Fibroblast of upper back skin (primary cell): ENCODE measurements at places on chromosomes 4 and X.

GRCh38 chr4:177225605-177226004 is 84.1 kb upstream of the NEIL3 start:
- no peak for DNase-seq

DNA sequence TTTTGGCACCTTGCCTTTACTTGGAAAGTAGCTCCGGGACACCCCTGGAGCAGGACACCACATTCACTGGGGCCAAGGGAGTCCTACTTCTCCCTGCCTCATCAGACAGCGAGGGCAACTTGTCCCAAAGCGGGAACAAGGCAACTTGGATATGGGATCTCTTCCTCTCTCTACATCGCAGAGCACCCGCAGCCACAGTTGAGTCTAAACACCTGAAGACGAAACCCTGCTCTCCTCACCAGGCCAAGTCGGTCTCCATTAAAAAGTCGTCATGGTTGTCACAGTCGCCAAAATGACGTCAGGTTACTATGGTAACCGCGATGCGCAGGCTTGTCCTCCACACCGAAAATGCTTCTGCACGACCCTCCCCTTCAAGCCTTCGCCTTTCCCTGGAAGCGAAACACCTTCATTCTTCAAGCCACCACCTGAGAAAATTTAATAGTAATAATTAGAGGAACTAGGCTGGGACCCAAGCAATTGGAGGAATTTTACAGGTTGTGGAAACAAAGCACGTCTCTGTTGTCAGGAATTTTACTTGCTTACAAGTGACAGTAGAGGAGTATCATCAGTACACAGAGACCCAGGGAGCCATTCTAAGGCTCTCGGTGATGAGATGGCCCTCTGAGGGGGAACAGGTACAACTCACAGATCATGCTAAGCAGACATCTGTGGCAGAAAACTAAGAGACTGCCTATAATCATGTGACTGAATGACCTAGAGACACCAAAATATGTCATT is 30.5 kb upstream of the TCEAL4 start:
- DNase-seq: peak; percentile 66

DNA sequence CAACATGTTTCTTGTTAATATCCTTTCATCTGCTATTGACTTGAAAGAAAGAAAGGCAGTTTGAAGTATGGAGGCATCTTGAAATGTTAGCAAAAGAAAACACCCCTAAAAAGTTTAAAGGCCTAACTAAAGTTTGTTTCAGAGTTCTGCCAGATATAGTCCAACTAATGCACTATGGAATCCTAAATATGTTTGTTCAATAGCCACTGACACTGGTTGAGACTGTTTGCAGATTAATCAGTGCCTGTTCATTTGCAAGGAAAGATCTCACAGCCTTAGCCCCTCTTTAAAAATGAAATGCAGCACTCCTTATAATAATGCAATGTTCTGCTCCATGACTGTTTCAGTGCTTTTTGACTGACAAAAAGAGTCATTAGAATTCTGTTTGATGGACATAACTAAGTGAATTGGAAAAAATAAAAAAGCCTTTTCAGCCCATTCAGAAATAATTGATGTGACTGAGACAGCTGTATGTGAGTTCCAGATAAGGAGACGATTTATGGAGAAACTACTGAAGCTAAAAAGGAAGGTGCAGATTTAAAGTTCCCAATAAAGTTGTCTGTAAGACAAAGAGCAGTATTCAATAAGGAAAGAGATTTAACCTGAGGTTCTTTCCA is 192.0 kb downstream of the PCDH7 start:
- DNase-seq: peak; percentile 41

- DNase-seq: no peak
These were observed 76.8 kb downstream of the RTL5 start for GRCh38 chrX:72054779-72055489.

DNA sequence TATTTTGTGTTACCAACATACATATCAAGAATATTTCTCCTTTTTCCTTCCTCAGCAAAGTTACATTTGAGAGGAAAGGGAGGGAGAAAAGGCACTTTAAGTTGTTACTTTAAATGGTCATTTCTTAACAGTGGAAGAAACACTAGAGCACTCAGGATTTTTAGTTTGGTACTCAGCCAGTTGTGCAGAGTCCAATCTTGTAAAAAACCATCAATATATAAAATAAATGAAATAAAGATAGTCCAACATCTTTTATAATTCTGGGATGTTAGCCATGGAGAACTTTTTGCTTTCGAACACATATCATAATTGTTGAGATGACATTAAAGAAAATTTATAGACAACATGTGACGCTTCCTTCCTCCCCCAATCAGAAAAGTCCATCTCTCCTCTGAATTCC is 253.8 kb downstream of the QDPR start:
- no peak for DNase-seq

DNA sequence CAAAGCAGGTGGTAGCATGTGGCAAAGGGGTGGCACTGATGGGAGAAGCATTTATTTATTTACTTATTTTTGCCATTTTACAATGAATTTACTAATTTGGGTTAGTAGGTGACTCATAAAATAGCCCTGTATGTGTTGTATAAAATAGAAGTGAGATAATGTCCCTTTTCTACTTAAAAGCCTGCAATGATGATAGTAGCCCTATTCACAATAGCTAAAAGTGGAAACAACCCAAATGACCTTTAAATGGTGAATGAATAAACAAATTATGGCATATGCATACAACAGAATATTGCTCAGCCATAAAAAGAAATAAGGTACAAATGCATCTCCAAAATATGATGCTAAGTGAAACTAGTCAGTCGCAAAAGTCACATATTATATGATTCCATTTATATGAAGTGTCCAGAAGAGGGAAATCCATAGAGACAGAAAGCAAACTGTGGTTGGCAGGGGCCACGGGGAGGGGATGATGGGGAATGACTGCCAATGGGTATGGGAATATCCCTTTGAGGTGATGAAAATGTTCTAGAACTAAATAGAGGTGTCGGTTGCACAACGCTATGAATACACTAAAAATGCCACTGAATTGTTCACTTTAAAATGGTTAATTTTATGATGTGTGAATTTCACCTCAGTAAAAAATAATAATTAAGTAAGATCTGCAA is 35.8 kb upstream of the FAM9C start:
- DNase-seq: no peak

GRCh38 chr4:56038487-56039162 is 89.9 kb downstream of the CEP135 start:
- no peak for DNase-seq

- DNase-seq: no peak
These were observed 60.6 kb downstream of the SYTL5 start for GRCh38 chrX:38066934-38067333.

DNA sequence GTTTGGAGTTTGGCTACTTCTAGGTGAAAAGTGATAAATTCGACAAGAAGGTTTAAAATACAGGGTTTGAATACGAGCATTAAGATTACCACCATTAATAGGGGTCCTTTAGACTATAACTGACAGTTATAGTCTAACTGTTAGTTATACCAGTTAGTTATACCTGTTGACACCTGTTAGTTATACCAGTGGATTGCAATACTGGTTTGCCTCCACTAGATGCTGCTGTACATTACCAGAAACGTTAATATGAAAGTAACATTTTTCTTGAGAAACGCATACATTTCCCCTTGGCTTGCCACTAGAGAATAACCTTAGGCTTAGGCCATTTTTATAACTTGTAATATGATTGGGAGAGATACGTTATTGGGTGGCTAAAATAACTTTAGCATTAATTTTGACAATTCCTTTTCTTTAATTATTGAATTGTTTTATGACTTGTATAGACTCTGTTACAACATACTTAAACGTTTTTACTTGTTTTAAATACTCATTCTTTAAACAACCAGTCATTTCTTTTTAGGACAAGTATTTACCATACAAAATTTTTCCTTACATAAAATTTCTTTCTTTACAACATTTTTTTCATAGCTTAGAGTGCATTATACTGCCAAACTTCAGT is 911.2 kb downstream of the FSTL5 start:
- DNase-seq: peak; percentile 1
